SHP77 treated with DMSO at 0.1 percent for 48 hours (cell line): ENCODE measurements at places on chromosomes 13 and 19.

DNA sequence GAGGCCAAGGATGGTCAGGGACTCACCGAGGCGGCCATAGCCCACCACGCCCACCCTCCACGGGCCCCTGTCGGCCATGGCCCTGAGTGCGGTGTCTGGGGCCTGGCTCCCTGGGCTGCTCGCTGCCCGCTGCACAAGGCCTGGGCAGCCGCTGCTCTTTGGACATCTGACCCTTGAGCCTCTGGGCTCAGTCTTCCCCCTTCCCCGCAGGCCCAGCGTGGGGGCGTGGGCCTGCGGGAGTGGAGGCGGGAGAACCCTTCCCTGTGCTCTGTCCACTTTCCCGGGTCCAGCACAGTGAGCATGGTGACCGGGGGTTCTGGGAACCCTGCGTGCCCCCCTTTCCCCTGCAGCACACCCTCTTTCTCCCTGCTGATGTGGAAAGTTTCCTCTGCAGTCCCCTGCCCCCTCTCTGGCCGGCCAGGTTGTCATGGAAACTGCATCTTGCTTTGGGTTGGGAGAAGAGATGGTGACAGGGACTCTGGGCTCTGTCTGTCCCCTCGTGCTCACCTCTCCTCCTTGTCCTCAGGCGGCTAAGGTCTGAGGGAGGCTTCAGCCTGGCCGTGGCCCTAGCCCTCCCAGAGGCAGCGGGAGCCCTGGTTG is at the start of gene ASPDH:
TSS of gene ASPDH (minus strand) at position 168 of the 600 bp plus-strand sequence. CDS start at position 78, 90 bp downstream.
- no peak for DNase-seq

GRCh38 chr19:43318203-43318602 is 35.3 kb upstream of the CD177 start:
- DNase-seq: peak; percentile 2

- DNase-seq: no peak
These were observed 222.8 kb downstream of the NDFIP2 start for GRCh38 chr13:79703772-79704171.

DNA sequence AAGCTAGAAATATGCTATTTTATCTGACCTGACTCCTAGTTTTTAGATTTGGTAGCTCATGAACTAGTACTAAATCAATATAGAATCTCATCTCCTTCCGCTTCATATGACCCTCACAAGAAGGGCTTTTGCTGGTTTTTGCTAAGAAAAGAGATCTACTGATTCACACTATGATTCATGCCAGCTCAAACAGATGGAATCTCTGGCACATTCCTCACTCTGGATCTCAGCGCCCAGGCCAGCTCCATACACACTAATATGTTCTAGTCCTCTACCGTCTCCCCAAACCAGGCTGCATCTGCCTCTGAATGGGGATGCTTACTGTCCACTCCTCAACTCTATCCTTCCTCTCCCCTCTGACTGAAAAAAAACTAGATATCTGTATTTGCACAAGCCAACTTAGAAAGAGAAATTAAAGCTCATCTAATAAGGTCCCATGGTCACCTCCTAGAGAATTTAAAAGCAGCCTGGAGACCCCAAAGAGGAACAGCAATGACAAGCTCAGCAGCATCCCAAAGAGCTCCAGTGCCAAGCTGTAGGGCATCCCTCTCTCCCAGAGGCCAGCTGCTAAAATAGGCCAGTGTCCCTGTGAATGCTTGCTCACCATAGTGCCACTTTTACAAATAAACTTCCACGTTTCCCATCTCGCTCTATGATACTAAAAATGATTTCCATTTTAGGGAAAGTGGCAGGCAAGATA is 74.9 kb downstream of the LHFPL6 start:
- DNase-seq: no peak

DNA sequence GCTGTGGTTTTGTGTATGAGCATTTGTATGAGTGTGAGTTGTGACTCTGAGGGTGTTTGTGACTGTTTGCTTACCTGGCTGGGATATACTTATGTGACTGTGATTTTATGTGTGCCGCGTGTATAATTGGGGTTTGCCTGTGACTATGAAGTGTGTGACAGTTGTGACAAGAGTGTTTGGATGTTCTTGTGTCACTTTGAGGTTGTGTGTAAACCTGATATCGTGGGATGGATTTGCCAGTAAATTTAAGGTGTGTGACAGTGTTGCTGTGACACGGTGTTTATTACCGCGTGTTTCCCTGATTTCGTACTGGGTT is 442 bp downstream of the ZNF420 start:
- no peak for DNase-seq

- no peak for DNase-seq
These were observed 2.7 kb upstream of the CAPNS1 start for GRCh38 chr19:36136964-36137686.

DNA sequence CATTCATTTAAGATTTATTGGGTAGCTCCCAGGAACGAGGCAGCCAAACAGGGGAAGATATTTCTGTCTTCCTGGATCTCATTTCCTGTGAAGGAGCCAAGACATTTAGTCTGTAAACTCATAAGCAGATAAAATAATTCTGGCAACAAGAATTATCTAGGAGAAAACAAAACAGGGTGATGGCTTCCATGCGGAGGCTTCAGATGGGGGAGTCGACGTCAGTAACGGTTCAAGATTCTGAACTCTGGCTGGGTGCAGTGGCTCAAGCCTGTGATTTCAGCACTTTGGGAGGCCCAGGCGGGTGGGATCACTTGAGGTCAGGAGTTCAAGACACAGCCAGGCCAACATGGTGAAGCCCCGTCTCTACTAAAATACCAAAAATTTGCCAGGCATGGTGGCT is 1.3 kb downstream of the GNA15 start:
- DNase-seq: no peak

GRCh38 chr19:4310247-4311121 is 6.1 kb downstream of the FSD1 start:
- DNase-seq: no peak

- peak; percentile 22 for DNase-seq
These were observed 257.4 kb downstream of the TDRD3 start for GRCh38 chr13:60654415-60654814.

- DNase-seq: peak; percentile 57
These were observed 2.5 kb downstream of the HDGFL2 start for GRCh38 chr19:4474514-4475022.

DNA sequence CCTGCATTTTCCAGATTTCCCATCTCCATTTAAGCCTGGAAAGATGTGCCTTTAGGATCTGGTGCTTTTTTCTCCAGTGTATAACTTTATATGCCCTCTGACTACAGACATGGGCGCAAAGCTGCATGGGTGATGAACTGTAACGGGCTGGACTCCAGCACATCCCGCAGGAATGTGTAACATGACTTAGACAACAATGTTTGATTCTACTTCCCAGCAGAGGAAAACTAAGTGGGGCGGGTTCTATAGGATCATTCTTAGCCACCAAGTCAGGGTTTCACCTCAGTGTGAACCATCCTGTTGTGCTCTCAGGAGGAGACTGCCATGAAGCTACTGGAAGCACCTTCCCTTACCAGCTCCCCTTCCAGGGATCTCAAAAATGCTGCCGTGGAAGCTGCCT is 93.2 kb upstream of the SERP2 start:
- DNase-seq: no peak

DNA sequence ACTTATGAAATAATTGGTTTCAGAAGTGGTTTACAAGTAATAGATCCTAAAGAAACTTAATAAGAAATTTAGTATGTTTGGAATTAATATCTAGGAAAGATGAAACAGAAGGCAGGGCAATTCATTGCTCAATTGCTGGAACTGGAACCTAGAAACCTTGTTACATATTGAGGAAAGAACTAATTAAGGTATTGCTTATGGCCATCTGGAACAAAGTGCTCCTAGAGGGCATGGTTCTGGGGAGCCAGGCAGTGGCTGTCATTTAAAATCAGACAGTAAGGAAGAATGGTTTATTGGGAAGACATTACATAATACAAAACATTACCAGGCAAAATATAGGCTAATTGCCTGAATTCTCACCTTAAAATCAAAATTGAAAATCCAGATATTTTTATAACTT is 224.1 kb downstream of the SLITRK6 start:
- DNase-seq: no peak

GRCh38 chr19:16379521-16380313 is 55.1 kb downstream of the KLF2 start:
- DNase-seq: no peak

DNA sequence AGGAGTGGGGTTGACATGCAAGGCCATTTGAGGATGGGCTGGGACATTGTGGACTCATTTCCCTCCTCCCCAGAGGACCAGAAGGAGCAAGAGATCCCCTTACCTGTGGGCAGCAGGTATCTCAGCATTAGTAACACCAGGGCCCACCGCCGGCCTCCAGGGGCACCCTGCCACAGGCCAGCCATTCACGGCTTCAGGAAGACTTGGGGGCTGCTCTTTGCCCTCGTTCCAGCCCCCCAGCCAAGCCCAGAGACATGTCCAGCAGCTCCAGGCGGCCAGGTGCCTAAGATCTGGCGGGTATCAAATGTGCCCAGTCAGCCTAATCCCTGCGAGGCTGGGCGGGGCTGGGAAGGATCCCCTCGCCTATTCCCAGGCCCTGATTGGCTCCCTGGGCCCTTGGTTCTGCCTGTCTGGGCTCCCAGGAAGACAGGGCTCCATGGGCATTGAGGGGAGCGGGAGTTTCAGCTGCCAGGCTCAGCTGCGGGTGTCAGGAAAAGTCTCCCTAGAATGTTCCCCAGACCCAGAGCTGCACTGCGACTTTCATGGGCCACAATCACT is 21.3 kb upstream of the OR1M1 start:
- DNase-seq: no peak

DNA sequence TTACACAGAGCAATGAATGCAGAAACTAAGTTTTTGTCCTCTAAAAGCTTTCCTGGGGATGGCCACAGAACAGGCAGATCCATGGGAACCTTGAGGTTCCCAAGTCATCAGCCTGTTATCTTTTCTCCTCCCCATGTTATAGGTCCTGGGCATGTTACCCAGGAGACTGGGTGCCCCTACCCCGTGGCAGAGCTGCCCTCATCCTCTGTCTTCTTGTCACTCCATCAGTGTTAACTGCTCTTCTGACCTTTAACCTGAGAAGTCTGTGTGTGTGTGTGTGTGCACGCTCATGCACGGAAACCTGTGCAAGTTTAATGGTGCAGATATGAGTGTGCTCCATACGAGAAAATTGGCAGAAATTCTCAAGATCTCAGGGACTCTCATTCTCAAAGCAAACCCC is 43.9 kb upstream of the ZNF724 start:
- no peak for DNase-seq

- no peak for DNase-seq
These were observed 19.7 kb downstream of the MED26 start for GRCh38 chr19:16608290-16608739.

DNA sequence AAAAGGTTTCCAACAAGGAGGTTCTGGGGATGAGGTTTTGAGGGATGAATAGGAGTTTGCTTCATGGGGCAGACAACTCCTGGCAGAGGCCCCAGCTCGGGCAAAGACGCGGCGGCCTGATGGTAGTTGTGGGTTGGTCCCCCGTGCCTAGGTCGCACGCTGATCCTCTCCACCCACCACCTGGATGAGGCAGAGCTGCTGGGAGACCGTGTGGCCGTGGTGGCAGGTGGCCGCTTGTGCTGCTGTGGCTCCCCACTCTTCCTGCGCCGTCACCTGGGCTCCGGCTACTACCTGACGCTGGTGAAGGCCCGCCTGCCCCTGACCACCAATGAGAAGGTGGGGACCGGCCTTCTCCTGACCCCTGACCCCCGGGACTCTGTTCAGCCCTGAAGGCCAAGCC is 11.9 kb downstream of the ABCA7 start:
- DNase-seq: no peak

- no peak for DNase-seq
These were observed 19.0 kb upstream of the IL17D start for GRCh38 chr13:20684546-20684945.

- DNase-seq: no peak
These were observed 30.6 kb upstream of the SLC7A10 start for GRCh38 chr19:33256261-33256660.

DNA sequence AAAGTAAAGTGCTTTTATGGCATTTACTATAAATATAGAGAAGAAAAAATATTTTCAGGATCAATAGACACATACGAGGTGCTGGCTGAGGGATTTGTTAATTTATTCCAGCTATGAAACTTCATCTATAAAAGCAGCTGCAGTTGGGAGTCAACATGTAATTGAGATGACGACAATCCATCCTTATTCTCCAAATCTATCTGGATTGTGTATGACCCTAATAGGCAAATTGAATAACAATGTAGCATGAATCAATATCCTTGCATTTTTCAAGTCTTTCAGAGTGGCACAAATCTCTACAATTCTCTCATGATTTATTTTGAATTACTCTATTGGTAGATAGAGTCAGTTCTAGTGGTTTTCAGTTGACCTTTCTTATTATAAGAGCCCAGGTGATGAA is 1296.5 kb upstream of the SPRY2 start:
- no peak for DNase-seq

GRCh38 chr19:54114340-54115108 is 933 bp downstream of the TFPT start:
- DNase-seq: no peak

- DNase-seq: no peak
These were observed 138.0 kb downstream of the TNFSF13B start for GRCh38 chr13:108407495-108407894.

GRCh38 chr19:43726736-43727592 is 11.1 kb downstream of the IRGC start:
- DNase-seq: no peak

GRCh38 chr13:41528021-41528420 is 70.7 kb downstream of the RGCC start:
- DNase-seq: no peak

DNA sequence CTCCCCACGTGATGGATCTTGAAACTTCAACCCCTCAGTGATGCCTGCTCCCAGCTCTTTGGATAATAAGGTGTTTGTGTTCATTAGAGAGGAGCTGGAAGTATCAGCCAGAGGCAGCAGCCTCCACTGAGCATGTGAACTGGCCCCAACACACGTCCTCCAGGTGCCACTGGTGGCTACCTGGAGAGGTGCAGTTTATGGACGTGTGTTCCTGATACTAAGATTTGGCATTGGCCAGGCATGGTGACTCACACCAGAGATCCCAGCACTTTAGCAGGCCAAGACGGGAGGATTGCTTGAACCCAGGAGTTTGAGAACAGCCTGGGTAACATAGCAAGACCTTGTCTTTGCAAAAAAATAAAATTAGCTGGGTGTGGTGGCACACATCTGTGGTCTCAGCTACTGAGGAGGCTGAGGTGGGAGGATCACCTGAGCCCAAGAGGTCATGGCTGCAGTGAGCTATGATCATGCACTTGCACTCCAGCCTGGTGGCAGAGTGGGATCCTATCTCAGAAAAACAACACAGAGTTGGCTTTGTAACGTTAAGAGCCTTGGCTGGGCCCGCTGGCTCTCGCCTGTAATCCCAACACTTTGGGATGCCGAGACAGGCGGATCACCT is 34.4 kb downstream of the SLC25A42 start:
- no peak for DNase-seq

- no peak for DNase-seq
These were observed 1.5 kb upstream of the KLK11 start for GRCh38 chr19:51027873-51028272.

- no peak for DNase-seq
These were observed 25.7 kb upstream of the WASF3 start for GRCh38 chr13:26531742-26532141.
